Neural progenitor cell (in vitro differentiated cells): ENCODE measurements at places on chromosomes 2 and 18. TPM values are rescaled to one million over a fixed set of nuclear protein-coding genes. Genes with fewer than 3 reads are reported as not detected.

The CROCC2 gene
- total RNA-seq = not detected in 2 replicates

The CYP20A1 gene
- total RNA-seq = 15.1 and 17.8 TPM in 2 replicates

The CRYGD gene
- not detected in 2 replicates for total RNA-seq

The ICOS gene
- total RNA-seq = not detected in 2 replicates

The CXXC1 gene
- total RNA-seq = 35.0 and 52.9 TPM in 2 replicates

The GRB14 gene
- total RNA-seq = 3.4 and 4.5 TPM in 2 replicates

GRCh38 chr2:15657759-15658158 is 66.1 kb downstream of the DDX1 start:
- no peak for DNase-seq

DNA sequence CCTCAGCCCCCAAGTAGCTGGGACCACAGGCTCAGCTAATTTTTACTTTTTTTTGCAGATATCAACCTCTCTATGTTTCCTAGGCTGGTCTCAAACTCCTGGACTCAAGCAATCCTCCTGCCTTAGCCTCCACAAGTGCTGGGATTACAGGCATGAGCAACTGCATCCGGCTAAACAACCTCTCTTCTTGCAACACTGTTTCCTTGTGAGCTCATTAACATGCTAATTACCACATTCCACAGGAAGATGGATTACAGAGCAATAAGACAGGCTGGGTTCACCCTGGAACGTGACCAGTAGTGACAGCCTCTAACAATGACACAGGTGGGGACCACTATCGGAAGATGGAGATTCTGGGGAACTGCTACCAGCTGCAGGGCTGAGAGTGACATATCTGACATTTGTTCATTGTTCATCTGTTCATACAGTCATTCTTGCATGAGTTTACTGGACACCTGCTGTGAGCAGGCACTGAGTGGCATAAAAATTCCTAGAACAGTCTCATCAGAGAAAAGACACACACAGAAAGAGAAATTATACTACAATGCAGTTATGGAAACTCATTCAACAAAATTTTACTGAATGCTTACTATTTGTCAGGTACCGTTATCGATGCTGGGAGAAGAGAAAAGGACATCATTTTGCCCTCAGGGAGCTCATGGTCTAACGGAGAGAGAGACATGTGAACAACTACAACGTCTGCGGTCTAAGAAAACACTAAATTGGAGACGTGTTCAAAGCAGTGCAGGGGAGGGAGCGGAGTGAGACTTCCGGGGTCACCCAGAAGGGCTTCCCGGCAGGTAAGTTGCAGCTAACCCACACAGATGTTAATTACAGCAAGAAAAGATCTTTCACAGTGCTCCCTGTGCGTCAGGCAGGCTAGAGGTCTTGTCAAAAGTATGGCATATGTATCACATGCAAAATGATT is 37.6 kb downstream of the PROC start:
- DNase-seq = peak; percentile 78

DNA sequence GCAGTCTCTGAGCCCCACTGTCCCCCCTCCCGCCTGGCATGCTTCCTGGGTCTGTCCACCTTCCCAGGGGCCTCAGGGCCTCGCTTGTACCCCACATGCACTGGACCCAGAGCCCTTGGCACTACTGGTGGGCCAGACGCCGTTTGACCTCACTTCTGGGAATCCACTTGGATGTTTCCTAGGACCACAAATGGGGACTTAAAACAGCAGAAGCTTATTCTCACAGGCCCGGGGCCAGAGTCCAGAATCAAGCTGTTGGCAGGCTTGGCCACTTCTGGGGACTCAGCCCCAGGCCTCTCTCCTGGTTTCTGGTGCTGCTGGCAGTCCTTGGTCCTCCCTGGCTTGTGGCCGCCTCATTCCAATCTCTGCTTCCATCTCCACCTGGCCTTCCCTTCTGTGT is 19.6 kb downstream of the ANO7 start:
- DNase-seq = no peak

- DNase-seq = no peak
Measured at GRCh38 chr2:74894272-74894981, 60.5 kb downstream of the HK2 start.

GRCh38 chr2:14634182-14634488 is 1.6 kb downstream of the LRATD1 start:
- DNase-seq = no peak

- DNase-seq = no peak
Measured at GRCh38 chr2:4445821-4446220, 742.4 kb downstream of the DCDC2C start.

DNA sequence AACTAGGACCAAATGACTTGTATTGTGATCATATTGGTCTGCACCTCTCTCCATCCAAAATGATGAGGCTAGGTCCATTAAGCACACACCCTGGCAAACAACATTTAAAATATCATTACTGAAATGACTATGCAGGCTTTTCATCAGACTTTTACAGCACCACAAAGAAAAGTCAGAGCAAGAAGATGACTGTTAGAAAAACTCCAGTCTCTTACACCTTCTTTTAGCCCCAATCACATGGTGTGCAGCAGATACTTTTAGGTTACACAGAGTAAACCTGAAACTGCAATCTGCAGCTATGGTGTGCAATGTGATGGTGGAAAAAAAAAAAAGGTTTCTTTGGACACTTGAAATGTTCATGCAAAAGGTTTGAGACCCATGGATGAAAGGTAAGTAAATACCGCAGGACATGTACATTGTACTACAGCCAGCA is 5.4 kb upstream of the POLI start:
- DNase-seq = no peak

DNA sequence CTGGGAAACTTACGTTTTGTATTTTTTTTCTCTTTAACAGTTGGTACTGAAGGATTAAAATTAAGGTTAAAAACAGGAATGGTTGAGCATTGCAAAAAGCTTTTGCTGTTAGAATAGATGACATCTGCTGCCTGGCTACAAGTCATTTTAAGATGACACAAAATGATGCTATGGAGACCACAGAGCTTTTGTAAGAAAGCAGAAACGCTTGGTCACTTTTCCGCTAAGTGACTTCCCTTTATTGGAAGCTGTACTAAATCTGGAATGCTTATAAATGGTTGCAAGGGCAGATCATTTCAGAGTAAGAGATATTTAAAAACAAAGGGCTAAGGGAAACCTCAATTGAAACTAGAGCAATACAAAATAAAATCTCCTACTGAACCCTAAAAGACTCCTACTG is 544.0 kb downstream of the STK39 start:
- DNase-seq = no peak

DNA sequence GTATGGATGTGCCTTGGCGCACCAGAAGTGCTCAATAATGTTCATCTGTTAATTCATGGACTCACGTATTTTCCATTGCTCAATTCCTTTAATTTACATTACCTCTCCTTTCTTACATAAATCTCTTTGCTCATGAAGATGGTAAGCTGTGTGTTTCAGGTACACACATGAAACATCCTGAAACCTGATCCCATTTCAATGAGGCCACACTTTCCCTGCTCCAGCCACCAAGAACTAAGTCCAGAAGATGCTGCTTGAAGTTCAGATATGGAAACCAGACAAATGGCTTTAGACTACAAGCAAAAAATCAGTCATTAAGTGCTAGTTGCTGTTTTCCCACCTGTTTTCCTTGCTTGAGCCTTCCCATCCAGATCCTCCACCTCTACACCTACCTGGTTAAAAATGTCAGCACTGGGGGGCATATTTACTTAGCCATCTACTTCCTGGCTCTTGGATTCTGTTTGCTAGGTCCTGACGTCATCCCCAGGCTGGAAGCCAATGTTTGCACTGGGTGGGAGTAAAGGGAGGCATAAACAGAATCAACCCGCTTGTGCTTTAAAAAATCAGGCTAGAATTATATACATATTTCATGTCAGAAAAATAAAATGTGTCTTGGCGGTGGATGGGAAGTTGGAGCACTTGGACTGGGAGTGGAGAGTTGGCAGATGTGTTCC is 309.7 kb downstream of the OSR1 start:
- no peak for DNase-seq
